ENCODE measurements at places on chromosomes 4 and X.

GRCh38 chr4:32219306-32220075 lies 1499.3 kb downstream of the PCDH7 start:
- DNase-seq = no peak

DNA sequence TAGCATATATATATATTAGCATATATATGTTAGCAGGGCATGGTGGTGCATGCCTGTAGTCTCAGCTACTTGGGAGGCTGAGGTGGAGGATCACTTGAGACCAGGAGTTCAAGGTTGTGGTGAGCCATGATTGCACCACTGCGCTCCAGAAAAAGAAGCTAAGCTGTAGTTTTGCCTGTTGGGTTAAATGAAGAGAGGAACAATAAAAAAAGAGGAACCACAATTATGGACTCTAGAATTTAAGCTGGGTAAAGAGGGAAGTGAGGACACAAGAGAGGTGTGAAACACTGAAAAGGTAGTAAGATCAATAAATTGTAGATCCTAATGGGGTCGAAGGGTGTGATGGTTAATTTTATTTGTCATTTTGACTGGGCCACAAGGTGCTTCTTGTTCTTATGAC lies 40.5 kb upstream of the HSD17B10 start:
- DNase-seq = no peak

DNA sequence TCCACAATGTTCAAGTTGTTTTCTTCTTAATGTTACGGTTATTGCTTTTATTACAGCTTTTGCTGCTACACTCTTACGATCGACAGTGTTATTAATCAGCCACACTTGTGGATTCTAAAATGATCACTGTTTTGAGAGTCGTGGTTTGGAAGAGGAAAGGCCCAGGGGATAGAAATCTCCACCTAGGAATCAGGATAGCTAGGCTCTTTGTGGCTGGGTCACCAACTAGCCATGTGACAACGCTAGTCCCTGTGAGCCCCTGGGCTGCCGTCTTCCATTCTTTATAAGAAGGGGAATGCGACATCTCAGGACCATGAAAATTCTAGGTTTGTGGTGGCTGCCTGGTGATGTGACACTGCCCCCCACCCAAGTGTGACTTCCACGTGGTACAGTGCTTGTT lies 380 bp downstream of the SLC34A2 start:
- DNase-seq = no peak

DNA sequence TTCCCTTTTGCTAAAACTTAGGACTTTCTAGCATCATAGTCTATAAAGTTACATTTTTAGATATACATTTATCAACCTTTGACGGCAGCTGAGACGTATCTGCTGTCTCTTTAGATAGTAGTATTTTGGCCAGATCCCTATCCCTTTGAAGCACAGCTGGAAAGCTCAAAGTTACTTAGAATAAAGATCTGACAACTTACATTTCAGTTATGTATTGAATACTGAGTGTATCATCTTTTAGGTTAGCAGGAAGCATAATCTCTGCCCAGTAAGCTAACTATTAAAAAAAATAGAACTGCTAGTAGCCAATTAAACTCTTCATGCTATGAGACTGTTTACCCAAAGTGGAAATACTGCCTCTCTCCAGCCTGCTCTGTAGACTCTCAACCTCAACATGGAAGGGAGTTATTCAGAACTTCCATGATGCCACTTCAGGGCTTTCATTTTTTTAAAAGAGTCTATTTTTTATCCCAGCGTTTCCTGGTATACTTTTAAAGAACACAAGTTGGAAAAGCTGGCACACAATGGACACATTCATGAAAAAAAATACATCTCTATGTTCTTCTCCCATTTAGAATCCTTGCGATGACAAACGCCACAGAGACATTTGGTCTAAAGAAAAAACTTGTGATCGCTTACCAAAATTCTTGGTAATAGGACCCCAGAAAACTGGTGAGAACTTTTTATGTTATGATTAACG lies 126.3 kb downstream of the PRSS12 start:
- no peak for DNase-seq

GRCh38 chr4:70505151-70505748 lies 13.1 kb upstream of the AMTN start:
- no peak for DNase-seq

GRCh38 chr4:61501812-61502211 lies 301.7 kb downstream of the ADGRL3 start:
- DNase-seq = no peak

DNA sequence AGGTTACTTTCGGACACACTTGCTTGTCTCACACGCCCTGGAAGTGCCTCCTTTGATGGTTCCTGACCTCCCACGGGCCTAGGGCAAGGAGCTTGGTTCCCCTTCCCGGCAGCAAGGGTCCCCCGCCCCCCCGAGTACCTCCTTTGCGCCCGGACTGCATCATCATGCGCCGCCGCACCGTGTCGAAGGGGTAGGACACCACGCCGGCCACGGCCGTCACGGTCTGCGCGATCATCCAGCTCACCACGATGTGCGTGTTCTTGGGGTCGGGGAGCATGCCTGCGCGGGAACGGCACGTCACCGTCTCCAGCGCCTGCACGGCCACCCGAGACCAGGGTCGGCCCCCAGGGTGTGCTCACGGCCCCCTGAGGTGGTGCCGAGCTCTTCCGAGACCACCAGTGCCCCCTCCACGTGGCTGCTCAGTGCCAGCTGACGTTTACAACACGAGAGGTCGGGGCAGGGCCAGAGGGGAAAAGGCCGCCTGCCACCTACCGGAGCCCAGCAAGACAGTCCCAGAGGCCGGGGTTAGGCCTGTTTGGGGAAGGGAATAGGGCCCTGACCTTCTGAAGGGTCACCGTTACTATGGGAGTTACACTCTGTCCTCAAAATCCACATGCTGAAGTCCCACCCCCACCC lies 4.7 kb downstream of the SLC25A6 start:
- no peak for DNase-seq

GRCh38 chrX:79182616-79183015 lies 38.1 kb downstream of the GPR174 start:
- DNase-seq = no peak

- DNase-seq = no peak
Observed at GRCh38 chr4:151198748-151199147, 78.2 kb upstream of the PRSS48 start.

DNA sequence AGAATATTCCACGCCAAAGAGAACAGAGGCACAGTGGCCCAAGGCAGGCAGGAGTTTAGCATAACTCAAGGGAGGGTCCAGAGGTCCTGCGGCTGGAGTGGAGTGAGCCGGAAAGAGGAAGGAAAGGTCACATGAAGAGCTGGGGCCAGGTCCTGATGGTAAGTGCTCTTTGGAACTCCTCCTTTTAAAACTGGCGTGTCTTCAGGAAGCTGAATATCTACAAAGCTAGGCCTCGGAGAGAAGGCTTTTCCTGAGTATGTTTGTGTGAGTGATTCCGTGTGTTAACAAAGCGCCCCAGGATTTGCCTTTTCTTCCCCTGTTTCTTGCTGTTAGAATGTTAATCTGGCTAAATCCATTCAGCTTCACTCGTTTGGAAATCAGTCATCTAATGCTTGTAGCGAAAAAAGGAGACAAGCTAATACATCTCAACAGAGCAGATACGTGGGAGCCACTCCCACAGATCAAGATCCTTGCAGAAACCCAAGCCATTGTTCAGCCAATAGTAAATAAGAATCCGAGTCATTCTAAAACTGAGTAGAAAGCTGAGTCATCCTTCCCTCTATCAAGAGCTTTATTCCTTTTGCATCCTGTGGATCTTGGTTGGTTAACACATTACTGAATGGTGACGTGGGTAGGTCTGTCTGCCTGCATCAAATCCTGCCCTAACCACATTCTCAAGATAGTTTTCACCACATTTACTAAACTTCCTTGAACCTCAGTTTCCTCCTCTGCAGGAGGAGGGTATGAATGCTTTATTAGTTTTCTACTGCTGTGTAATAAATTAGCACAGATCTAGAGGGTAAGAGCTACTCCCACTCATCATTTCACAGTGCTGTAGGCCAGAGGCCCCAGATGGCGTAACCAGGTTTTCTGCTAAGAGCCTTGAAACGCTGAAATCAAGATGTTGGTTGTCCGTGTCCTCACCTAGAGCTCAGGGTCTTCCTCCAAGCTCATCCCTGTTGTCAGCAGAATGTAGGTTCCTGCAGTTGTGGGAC lies 43.2 kb upstream of the RBM47 start:
- DNase-seq = no peak

- no peak for DNase-seq
Observed at GRCh38 chrX:119762718-119763117, 4.3 kb downstream of the SOWAHD start.

DNA sequence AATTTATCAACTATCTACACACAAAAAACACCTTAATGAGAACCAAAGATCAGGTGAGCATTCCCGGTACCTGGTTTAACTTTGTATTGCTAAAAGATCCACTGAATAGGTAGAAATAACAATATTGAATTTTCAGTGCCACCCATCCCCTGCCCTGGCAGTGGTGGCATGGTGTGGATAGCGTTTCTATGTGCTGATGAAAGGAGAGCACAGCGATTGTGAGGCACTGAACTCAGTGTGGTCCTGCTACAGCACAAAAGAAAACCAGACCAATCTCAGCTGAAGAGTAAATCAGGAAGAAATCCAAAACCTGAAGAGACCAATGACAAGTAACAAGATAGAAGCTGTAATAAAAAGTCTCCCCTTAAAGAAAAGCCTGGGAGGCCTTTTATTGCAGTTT lies 984.6 kb upstream of the AGA start:
- no peak for DNase-seq

DNA sequence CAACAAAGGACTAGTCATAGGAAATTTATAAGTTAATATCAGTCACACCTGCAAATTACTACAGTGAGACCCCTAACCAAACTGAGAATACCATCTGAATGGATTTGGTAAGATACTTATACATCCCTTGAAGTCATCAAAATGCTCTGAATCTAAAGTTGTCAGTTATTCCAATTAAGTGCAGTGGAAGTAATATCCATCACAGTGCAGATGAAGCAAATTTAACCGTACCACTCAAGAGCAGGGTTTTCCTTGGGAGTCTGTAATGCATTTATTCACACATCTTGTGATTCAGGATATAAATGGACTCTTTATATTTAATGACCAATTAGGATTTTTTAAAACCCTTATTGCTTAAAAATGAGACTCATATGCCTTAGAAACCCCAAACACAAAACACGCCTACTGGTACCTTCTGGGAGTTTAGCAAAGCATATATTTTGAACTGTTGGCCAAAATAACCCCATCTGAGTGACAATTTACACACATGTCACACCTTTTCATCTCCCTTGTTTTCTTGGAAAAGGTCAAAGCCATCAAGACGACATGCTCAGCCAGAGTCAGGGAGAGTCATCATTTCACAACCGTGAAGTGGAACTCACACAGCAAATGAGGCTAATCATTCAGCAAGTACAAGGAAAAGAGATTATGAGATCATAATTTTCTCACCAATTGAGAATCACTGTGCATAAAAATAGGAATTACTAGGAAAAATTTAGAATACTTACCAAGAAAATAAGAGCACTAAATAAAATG lies 303.7 kb downstream of the HNRNPD start:
- DNase-seq = no peak

DNA sequence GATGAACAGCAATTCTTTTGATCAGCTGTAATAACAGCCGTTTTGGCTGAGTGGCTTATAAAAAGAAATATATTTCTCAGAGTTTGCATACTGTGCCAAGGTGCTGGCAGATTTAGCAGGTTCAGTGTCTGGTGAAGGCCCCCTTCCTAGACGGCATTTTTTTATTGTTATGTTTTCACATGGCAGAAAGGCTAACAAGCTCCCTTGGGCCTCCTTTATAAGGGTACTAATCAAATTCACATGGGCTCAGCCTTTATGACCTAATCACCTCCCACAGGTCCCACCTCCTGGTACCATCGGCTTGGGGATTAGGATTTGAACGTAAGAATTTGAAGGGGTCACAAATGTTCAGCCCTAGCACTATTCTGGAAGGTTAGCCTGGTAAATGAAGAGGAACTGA lies 431.9 kb downstream of the SPOCK3 start:
- DNase-seq = no peak

DNA sequence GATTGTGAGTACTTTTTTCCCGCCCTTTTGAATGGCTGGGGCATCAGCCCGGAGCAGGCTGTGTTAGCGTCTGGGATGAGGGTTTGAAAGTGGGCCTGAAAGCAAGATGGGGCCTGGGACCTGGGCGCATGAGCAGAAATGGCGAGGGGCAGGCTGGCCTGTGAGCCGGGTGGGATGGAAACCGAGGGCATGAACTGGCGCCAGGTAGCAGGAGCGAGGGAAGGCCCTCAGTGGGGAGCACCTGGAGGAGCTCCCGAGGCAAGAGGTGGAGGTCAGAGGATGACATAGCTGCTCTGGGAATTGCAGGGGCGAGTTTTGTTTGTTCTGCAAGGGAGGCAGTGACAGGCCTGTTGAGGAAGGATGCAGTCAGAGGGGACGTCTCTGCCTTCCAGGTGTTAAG lies 68.6 kb downstream of the RGS12 start:
- no peak for DNase-seq

DNA sequence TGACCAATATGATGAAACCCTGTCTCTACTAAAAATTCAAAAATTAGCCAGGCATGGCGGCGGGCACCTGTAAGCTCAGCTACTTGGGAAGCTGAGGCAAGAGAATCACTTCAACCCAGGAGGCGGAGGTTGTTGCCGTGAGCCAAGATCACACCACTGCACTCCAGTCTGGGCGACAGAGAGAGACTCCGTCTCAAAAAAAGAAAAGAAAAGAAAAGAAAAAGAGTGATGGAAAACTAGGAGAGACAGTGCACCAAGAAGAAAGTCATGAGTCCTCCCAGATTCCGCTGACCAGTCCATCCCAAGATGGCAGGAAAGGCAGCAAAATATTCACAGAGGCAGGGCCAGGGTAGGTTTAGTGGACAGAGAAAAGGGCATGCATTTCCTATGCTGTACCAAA lies 226.9 kb downstream of the ASMT start:
- no peak for DNase-seq

- DNase-seq = no peak
Observed at GRCh38 chr4:141153751-141154510, 20.7 kb upstream of the RNF150 start.

DNA sequence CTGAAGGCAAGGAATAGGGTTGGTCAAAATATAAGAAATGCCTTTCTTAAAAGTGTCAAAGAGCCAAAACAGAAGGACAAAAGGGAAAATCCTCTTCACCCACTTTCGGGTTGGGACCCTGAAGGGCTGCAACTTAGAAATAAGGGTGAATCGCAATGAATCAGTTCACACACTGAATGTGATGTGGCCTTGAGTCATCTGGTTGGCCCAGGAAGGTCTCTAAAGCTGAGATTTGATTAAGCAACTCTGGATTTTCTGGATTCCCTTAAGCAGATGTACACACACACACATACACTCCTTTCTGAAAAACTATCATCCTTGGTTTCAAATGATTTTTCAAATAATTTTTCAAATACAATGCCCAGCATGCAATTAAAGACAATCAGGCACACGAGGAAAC lies 13.1 kb downstream of the TAB3 start:
- DNase-seq = no peak

DNA sequence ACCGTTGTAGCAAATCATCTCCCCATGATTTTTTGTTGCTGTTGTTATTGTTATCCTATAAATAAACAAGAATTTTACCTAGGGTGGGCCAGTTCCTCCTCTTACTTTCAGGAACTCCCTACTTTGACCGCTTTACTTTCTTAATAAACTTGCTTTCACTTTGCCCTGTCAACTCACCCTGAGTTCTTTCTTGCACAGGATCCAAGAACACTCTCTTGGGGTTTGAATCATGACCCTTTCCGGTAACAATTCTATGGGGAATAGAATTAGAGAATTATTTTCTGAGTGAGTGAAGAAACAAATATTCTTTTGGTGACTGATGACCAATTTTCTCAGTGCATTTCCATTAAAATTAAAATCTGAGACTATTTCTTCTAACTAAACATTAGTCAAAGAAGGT lies 584.0 kb upstream of the TENM3 start:
- no peak for DNase-seq

- no peak for DNase-seq
Observed at GRCh38 chr4:103405415-103405814, 207.3 kb upstream of the CENPE start.

GRCh38 chr4:111775556-111776297 lies 369.5 kb upstream of the FAM241A start:
- DNase-seq = no peak

All from stimulated activated CD8-positive, alpha-beta memory T cell treated with anti-CD3 and anti-CD28 coated beads, Interleukin-15, amount 100 ng/mL, for 4 hours (primary cell).